ENCODE measurements at places on chromosomes 5 and 9. TPM values are rescaled to one million over a fixed set of nuclear protein-coding genes. Genes with fewer than 3 reads are reported as not detected.

- H3K4me1 ChIP-seq, result peaks cover 14% of the 10 kb centered on the region
- H3K27ac ChIP-seq, result no peak overlapping the region
- H3K4me3 ChIP-seq, result no peak overlapping the region
- peaks cover 9% of the 10 kb centered on the region for H3K36me3 ChIP-seq
- DNase-seq, result no peak
Observed at GRCh38 chr5:176530393-176530982, 6.7 kb downstream of the RNF44 start.

The HSD17B4 gene
- 201 TPM for total RNA-seq

The PCDHB7 gene
- 1.5 TPM for total RNA-seq

DNA sequence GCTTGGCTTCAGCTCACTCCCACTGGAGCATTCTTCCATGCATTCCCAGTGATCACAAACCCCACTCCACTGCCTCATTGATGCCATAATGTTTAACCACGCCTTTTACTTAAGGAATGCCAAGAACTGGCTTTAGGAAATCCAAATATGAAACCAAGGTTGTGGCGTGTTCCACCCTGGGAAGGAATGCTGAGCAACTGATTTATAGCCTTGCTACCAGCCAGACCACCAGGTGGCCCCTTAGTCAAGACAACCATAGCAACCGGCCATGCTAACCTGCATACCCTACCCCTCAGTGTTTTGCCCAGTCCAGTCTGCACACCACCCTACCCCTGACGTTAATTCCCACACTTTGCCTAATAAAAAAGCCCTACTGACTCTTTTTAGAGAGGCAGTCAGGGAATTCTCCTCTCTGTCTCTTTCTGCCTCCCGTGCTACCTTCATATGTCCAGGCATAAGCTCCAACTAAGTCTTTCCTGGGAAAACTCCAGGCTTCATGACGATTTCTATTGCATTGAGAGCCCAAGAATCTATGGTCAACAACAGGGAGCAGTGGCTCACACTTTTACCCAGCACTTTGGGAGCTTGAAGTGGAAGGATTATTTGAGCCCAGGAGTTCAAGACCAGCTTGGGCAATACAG is 27.0 kb upstream of the PRRC2B start:
- peak; percentile 60 for DNase-seq
- no peaks in the 10 kb centered on the region for H3K27me3 ChIP-seq
- no peaks in the 10 kb centered on the region for H3K4me1 ChIP-seq
- no peak overlapping the region for H3K4me3 ChIP-seq
- H3K27ac ChIP-seq, result no peak overlapping the region

The FOXD4 gene
- 0.26 TPM for total RNA-seq
